ENCODE measurements at places on chromosomes 1 and 21.

DNA sequence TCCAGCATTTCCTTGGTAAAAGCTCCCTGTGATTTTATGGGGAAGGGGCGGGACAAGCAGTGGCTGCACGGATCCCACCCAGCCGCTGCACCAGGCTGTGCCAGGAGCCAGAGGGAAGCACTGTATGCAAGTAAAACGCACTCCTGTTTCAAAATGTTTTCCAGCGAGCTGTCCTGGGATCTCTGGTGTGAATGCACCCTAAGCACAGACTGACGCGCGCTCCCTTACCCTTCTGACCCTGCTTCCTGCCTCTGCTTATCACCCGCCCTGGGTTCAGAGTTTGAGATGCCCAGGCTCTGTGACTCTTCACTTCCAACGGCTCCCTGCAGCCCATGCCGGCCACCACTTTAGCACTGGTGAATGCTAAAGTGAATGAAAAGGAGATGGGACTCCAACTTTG lies 131.2 kb downstream of the RHOU start:
- DNase-seq = no peak

DNA sequence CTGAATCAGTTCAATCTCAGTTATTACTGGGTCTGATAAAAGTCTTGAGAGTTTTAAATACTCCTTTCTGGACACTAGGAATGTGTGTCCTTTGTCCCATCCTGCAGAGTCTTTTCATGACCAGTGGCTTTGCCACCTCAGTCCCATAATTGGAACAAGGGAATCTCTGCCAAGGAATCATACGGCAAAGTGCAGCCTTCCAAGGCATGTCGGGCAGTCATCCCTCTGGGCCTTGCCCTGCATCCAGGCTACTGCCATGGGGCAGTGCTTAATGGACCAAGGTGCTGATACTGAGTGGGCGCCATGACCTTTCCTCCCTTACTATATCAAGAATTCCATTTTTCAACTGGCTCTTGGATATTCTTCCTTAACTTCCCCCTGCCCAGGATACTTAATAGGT lies 195.3 kb downstream of the ZC3H11B start:
- no peak for DNase-seq

DNA sequence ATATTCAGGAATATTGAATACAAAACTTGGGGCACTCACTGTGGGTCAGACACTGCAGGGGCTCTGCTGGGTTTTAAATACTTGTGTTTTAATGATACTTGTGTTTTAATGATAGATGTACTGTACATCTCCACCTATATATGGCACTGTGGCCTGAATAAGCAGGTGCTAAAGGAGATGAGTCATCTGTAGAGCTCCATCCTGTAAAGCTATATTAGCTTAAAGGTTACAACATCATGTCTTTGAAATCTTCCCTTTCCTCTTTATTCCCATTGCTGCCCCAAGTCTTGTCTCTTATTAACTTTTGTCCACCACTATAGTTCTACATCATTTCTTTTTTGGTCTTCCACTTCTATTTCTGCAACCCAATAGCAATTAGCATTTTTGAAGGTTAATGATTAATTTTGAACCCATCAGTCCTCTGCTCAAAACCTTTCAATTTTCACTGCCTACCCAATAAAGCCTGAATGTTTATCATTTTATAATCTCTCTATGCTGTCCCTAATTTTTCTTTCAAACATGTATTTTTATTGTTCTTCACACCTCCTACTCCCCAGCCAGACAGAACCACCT lies 113.3 kb upstream of the PTGFR start:
- DNase-seq = no peak

DNA sequence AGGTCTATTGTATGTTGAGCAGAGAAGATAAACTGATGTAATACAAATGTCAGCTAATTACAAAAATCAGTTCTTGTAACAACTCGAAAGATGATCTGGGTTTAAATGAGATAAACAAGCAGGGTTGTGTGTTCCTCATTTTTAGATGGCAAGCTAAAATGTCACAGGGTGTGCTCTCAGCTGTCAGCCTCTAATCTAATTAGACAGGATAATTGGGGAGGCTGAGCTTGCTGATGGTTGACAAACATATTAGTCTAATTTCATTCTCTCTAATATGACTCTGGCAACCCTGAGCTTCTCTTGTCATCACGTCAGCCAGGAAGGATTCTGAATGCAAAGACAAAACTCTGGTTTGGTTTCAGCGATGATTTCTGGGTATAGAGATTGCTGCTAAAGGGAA lies 335.3 kb upstream of the KAZN start:
- DNase-seq = no peak

DNA sequence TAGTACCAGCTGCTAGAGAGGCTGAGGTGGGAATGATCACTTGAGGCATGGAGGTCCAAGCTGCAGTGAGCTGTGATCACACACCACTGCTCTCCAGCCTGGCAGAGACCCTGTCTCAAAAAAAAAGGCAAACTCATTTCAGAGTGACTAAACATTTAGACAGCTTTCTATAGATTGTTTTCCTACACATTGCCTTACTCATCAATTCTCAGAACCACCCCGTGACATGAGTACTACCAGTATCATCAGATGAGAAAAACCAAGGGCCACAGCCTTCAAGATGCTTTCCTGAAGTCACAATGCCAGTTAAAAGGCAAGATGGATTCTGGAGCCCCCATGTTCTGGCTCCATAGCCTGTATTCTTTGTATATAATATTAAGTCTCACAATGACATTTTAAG lies 22.4 kb upstream of the SMPDL3B start:
- DNase-seq = no peak

Measured in posterior cingulate gyrus (tissue), 11 donors.